ENCODE measurements at places on chromosomes 12 and 14.

DNA sequence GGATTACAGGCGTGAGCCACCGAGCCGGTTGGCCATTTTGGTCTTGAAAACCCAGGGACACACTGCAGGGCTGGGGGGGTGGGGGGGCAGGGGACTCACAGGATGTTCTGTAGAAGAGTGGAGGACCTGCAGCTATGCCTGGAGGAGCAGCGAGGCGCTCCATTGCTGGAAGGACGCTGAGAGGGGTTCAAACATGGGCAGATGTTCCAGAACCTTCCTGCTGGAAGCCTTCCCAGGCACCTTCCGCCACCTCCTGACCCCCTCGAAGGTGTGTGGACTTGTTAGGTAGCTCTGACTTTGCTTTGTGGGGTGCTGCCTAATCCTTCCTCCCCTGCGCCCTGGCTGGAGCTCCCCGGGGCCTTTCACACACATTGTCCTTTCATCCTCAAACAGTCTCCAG lies 19.6 kb upstream of the PPP1R13B start:
- no peak for DNase-seq

- DNase-seq, result no peak
These were observed 50.9 kb downstream of the CHST11 start for GRCh38 chr12:104507672-104508071.

DNA sequence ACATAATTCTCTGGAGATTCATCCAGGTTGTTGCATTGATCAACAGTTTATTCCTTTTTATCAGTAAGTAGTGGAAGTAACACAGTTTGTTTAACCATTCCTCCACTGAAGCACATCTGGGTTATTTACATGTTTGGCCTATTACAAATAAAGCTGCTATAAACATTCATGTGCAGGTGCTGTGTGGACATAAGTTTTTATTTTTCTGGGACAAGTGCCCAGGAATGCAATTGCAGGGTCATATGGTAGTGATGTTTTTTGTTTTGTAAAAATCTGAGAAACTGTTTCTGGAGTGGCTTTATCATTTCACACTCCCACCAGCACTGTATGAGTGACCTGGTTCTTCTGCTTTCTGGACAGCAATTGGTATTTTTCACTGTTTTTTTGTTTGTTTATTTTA lies 505.4 kb downstream of the CCER1 start:
- DNase-seq, result no peak

DNA sequence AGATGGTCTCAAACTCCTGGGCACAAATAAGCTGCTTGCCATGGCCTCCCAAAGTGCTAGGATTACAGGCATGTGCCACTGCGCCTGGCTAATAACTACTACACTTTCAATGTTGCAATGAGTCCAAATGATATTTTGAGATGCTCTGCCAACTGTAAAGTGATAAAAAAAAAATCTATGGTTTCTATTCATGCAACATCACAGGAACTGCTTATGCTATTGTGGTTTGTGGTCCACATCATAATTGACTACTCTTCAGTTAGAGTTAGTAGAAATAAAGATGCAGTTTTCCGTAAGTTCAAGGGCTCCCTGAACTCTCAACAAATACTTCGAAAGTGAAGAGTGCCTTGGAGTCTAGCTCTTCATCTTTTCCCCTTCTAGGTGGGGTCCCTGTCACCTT lies 239.4 kb downstream of the C12orf75 start:
- no peak for DNase-seq

All from hematopoietic multipotent progenitor cell treated with erythropoietin and hydrocortisone succinate and interleukin-3 and kit ligand, for 6 days (in vitro differentiated cells).